ENCODE measurements at places on chromosomes 1 and 21.

- no peak for DNase-seq
Observed at GRCh38 chr1:115274467-115274866, 63.6 kb downstream of the NGF start.

GRCh38 chr1:53412285-53413174 is 46.7 kb upstream of the DMRTB1 start:
- no peak for DNase-seq

GRCh38 chr1:110255392-110255787 is 45.3 kb downstream of the KCNC4 start:
- DNase-seq: no peak

DNA sequence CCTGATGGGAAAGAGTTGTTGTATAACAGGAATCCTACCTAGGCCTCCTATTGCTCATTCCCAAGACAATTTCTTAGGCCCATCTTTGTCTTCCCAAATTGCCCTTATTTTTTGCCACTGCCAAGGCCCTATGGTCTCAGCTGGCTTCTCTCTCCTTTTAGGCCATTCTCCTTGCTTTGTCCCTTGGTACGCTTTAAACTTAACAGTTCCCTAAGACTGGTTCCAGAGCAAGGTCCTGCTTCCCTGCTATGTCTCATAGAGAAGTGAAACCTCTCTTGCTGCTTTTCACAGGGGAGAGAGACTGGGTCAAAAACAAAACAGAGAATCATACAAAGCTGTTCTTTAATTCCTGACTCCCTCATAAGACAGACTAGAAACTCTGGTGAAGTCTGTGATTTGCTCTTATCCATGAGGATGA is 77.1 kb downstream of the XCL2 start:
- DNase-seq: no peak

DNA sequence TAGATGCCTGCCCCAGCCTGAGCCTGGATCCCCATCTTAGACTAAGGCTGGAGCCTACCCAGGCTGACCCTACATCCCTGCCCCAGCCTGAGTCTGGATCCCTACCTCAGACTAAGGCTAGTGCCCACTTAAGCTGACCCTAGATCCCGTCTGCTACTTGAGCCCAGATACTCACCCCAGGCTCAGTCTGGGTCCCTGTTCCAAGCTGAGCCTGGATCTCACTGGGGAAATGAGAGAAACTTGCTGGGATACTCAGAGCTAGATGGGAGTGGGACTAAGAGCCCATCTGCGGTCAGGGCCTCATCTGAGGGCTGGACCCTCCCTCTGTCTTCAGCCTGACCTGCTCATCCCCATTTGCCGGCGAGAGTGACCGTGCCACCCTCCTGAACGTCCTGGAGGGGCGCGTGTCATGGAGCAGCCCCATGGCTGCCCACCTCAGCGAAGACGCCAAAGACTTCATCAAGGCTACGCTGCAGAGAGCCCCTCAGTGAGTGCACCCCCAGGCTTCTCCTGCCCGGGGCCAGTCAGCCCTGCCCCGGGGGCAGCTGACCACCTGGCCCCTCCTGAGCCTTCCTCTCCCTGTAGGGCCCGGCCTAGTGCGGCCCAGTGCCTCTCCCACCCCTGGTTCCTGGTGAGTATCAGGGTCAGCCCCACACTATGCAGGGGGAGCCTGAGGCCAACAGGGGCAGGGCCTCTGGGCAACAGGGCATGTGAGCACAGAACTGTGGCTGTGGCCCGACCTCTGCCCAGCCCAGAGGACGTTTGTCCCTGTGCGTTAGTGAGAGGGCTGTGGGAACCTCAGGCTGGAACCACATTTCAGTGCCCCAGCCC is 36.8 kb downstream of the TRIM11 start:
- DNase-seq: no peak

- no peak for DNase-seq
Observed at GRCh38 chr21:33734818-33735217, 92.5 kb downstream of the ITSN1 start.

DNA sequence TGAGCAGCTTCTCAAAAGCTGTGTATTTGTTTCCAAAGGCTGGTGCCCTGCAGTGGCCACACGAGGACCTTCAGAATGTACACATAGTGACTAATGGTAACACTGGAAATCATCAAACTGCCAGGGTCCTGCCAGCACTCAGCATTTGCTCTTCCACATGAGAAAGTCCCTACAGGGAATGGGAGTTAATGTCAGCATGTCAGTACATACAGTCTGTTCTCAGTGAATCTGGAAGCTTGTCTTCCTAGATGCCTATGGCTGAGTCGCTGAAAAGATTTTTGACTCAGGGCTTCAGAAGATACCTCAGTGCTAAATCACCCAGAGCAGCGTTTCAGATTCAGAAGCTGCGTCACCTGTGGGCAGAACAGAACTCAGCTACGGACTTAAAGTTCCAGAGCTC is 108.2 kb downstream of the CDC7 start:
- DNase-seq: no peak

- DNase-seq: no peak
Observed at GRCh38 chr1:77831566-77831965, 52.1 kb downstream of the MIGA1 start.

DNA sequence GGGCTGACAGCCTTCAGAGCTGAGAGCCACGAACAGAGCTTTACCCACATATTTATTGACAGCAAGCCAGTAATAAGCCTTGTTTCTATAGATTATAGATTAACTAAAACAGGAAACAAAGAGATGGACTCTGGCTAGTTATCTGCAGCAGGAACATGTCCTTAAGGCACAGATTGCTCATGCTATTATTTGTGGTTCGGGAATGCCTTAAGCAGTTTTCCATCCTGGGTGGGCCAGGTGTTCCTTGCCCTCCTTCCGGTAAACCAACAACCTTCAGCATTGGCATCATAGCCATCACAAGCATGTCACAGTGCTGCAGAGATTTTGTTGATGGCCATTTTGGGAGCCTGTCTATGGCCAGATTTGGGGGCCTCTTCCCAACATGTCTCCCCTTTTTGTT is 96.8 kb downstream of the POU2F1 start:
- DNase-seq: no peak

- DNase-seq: no peak
Observed at GRCh38 chr1:177933881-177934280, 36.0 kb downstream of the SEC16B start.

DNA sequence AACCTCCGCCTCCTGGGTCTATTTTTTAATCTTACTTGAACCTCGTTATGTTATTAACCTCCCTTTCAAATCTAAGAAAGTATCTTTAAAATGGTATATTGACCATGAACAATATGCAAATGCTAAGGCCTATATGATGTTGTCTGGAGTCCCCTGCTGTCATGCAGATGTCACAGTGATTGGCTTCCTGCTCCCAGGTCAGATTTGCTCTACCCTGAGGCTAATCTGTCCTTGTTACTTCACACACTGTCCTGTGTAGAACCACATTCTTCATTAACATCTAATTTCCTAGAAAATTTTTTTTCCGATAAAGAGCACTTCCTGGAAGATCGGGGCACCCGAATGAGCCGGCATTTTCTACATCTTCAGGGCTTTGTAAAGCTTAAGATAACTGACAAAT is 306.6 kb downstream of the MRPL39 start:
- DNase-seq: no peak

- DNase-seq: no peak
Observed at GRCh38 chr1:223341121-223341520, 22.9 kb downstream of the SUSD4 start.

GRCh38 chr1:176033881-176034280 is 173.2 kb downstream of the COP1 start:
- no peak for DNase-seq

DNA sequence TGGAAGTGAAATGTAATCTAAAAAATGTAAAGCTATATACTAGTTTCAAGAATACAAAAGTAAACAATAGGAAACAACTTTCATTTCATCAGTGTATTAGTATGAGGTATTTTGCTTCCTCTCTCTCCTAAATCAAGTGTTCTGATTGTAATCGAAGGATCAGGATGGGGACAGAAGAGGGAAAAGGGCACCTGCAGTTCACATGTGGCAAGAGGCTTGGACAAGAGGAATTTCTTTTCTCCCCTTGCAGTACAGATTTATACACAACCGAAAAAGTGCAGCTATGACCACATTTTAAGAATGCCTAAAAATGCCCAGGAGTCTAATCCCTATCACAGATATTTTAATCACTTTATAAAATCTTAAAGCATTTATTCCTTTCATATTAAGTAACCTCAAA is 63.7 kb downstream of the NRIP1 start:
- no peak for DNase-seq

DNA sequence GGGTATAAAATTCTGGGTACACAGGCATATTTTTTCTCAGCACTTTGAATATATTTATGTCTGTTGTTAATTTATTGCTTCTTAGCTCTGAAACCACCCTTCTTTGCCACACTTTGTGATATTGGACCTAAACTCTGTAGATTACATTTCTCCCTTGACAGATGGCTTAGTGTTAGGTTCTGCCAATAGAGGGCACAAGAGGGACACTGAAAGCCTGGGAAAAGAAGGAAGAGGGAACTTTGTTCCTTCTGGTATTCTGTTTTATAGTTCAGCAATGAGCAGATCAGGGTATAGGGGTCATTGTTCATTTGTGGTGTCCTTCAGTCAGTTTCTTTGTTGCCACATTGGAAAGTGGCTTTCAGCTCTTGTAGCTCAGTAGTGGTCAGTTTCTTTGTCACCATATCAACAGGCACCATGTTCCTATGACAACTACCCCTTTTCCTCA is 423.5 kb upstream of the PROX1 start:
- DNase-seq: no peak

DNA sequence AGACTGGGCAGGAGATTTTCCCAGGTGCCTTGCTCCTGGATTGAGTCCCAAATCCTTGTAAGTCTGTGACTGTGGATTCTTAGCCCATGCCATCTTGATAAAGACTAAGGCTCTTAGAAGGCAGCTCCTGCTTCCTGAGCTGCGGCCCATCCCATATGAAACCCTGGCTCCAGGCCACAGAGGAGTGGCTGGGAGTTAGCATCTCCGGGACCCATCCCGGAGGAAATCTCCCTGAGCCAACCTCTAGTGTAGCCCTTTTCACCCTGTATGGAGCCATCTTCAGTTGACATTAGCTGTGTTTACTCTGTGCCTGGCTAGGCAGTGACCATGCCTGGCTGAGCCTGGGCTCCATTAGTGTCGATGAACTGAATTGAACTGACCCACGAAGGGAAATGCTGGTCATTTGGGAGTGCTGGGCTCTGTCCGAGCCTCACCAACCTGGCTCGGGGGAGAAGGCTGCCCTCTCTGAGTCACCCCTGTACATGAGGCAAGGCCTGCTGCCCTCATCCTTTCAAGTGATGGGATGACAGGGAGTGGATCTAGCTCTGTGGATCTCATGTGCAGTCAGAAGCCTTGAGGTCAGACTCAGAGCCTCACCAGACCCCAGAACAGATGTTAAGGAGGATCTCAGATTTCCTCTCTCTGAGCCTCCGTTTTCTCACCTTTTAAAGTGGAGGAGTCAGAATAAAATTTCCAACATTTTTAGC is 37.5 kb downstream of the LGR6 start:
- no peak for DNase-seq

DNA sequence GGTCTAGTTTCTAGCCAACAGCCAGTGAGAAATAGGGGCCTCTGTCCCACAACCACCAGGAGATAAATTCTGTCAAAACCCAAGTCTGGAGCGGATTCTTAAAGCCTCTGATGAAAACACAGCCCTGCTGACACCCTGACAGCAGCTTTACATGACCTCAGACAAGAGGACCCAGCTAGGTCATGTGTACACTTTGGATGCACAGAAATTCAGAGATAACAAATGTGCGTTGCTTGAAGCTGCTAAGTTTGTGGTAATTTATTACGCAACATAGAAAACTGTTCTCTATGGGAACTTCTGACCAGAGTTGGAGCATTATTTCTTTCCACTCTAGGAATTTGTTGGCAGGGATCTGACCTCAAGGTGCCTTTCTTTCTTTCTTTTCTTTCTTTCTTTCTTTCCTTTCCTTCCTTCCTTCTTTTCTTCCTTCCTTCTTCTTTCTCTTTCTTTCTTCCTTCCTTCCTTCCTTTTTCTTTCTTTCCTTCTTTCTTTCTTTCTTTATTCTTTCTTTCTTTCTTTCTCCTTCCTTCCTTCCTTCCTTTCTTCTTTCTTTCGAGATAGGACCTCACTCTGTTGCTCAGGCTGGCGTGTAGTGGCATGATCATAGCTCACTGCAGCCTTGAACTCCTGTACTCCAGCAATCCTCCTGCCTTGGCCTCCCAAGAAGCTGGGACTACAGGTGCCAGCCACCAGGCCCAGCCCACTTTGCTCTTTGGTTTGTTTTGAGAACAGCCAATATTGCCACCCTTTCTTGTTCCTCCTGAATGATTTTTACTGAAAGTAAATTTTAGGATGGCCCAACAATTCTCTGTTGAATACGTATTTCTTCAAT is 14.9 kb upstream of the HMGCS2 start:
- no peak for DNase-seq

GRCh38 chr1:245983294-245983967 is 523.6 kb downstream of the SMYD3 start:
- DNase-seq: no peak

DNA sequence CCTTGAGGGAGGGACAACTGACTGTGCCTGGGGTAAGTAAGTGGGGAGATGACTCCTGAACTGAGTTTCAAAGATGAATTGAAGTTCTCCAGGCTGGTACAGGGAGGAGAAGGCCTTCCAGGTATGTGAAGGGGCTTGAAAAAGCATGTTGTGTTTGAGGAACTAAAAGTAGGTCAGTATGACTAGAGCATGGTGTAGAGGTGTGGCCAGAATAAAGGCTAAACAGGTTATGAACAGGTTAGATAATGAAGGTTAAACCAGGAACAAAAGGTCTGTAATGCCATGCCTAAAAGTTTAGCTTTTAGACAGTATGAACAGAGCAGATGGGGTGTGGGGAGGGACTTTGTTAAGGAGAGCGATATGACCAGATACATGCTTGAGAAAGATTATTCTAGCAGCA is 7.3 kb upstream of the CLSPN start:
- DNase-seq: no peak
